ENCODE measurements at places on chromosomes 13 and 19. TPM values are rescaled to one million over a fixed set of nuclear protein-coding genes. Genes with fewer than 3 reads are reported as not detected.

DNA sequence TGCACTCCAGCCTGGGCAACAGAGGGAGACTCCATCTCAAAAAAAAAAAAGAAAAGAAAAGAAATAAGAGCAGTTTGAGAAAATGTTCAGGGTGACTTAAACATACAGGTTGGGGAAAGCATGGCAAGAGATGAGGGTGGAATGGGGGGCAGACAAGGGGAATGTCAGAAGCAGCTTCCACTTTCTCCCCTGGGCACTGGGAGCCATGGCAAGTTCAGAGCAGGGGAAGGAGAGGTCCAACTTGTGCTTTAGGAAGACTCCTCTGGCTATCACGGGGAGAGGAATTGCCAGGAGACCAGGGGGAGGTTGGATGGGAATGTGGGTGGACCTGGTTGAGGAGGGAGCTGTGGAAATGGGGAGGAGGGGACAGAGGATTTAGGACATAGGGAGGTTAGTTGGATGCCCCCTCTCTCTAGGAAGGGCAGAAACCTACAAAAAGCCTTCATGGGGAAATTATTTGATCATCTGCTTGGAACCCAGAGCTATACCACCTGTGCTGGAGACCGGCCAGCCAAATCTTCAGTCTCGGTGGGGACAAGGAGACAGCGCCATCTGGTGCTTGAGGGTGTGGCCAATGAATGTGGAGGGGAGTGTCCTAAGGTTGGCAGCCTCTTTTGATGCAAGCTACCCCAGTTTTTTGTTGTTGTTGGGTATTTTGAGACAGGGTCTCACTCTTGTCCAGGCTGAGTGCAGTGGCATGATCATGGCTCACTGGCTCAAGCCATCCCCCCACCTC is 7.3 kb upstream of the STRN4 start:
- DNase-seq: peak; percentile 85

DNA sequence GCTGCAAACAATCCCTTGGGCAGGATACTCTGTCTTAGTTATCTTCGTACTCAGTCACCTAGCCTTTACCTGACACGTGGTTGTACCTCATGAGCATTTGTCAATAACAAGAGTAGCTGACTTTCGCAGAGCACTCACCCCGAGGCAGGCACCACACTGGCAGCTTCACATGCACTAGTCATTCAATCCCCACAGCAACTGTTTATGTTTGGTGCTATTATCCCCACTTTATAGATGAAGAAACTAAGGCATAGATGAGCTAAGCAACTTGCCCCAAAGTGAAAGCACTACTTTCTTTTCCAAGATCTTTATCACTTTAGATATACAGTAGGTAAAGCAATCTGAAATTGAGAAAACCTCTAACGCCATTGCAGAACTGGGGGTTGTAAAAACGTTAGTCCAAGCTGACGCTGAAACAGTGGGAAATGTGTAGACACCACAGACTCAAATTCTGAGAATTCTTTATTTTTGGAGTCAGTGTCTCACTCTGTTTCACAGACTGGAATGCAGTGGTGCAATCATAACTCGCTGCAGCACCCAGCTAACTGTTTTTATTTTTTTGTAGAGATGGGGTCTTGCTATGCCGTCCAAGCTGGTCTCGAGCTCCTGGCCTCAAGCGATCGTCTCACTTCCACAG is 446.0 kb downstream of the FOXO1 start:
- DNase-seq: no peak

DNA sequence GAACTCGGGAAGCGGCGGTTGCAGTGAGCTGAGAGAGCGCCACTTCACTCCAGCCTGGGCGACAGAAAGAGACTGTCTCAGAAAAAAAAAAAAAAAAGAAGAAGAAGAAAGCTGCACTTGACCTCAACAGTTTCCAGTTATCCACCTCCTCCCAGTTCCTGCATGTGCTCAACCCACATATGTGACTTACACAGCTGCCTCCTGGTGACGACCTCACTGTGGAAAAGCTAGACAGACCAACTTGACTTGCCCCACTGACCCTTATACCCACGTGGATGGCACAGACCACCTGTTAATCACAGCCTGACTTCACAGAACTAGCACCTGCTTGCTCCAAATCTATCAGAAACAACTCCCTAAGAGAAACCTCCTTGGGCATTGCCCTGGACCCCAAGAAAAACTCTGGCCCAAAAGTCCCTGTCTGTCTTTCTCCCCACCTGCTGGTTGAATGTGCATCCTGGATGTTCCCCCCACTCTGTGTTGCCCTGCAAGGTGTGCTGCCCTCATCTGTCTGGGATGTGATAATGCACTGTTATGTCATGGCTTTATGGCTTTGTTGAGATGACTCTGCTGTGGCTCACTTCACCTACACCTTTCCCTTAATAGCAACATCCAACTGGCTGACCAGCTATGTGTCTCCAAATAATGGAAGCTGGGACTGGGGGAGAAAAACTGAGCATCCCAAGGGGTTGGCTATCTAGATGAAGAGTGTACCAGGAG is 2.8 kb downstream of the ZNF20 start:
- no peak for DNase-seq

GRCh38 chr19:29247872-29248271 is 34.9 kb upstream of the UQCRFS1 start:
- no peak for DNase-seq

GRCh38 chr13:104460554-104460953 is 1394.3 kb upstream of the SLC10A2 start:
- no peak for DNase-seq

DNA sequence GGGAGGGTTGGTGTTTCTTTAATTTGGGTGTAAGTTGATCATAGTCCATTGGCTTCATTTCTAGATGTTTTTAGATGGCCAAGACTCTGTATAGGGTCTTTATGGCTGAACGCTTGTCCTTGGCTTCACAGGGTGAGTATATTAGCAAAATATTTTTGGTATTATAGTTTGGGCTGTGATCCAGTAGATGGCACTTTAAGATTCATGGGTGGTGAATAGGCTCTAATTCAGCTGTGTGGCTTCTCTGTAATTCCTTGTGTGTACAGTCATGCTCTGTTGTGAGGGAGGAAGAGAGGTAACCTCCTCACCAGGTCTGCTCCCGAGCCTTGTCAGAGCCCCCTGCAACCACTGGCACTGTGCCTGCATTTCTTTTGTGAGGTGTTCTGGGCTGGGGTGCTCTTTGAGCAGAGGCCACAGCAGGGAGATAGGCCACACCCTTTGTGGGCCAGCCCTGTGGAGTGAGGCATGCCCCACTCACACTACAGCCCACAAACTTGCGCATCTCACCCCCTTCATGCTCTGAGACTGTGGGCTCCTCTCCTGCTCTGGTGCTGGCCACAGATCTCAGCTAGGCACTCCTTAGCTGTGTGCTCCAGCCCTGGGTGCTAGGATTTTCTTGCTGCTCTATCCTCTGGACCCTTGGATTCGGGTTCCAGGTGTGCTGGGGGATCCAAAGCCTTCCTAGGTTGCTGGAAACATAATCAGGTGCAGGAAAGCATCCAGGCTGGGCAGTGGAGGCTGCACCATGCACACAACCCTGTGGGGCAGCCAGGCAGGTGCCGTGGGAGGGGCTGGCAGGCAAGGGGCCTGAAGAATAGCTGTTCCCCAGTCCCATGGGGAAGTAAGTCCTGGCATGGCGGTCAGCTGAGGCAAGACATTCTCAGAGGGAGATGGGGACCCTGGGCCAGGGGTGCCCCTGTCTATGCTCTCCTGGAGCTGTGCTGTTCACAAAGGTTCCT is 193.9 kb downstream of the GPC5 start:
- DNase-seq: no peak

DNA sequence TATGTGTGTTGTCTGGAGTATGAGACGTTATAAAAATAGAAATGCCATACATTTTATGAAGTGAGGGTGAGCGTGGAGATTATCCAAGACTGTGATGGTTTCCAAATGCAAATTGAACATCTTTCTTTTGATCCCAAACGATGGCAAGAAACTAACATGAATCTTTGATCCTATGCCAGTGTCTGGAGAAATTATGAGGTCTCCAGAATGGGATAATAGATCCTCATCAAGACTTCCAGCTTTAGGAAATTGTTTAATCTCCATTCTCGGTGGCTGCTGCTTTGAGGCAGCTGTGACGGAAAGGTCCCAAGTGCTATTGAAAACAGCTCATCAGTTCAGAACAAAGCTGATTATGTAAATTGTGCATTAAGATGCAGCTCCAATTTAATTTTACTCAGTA is 30.8 kb downstream of the CBY2 start:
- DNase-seq: no peak

DNA sequence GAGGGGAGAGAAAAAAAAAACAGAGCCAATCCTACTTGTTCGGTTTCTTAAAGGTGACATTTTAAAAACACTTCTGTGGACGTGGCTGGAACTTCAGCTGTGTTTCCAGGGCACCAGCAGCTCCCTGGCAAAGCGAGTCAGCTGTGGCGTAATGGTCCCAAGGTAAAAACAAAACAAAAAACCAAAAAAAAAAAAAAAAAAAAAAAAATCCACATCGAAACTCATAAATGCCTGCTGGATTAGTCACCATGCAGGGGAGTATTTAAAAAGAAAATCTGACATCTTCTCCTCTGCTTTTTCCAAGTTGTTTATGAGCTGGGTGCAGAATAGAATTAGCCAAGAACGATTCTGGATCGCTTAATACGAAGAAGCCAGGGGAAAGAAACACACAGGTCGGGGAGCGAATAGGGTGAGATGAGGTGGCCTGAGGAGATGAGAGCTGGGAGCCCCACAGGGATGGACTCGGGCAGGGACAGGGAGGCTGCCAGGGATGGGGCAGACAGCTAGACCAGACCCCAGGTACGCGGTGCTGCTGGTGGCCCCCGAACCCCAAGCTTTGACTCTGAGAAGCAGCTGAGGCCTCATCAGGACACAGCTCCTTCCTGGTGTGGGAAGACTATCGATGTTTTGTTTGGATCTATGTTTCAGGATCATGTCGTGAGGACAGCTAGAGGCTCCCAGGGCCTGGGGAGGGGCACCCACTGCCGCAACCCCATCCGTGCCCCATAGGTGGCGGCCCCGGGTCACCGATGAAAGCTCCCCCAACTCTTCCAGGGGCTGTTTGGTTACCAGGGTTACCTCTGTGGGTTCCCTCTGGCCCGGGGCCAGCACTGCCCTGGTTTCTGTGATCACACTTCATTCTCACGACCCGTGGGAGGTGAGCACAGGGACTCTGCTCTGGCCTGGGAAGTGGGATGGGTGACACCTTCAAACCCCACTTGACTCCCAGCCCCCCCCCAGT is 3.1 kb upstream of the CTXN1 start:
- DNase-seq: no peak

DNA sequence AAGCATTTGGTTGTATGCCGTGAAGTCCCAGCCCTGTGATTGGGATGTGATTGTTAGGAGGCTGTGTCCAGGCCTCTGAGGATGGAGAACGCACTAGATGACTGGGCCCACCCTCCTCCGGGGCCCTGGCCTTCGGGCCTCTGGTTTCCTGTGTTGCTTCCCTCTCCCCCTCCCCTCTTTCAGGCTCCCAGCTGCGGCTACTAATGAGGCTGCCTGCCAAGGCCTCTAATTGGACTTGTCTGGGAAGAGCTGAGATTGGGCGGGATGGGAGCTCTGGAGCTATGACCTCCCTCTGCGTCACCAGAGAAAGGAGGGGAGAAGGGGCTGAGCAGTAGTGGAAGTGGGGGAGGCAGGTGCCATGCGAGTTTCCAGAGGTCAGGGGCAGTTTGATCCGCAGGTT is 9.9 kb downstream of the PTH2 start:
- DNase-seq: no peak

DNA sequence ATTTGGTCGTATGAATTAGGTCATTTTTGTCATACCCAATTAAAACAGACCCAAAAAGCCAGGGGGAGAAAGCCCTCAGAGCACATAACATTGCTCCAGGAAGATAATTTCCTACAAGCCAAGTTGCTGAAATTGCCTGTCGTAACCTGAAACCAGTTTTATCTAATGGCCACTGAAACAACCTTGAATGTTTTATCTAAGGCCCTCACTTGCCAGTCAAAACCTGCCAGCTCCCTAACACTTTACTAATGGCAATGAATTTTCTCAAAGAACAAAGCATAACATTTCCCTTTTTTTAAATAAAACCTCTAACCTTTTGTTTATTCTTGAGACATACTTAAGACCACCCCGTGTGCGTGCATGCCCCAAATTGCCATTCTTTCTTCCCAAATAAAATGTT is 496.2 kb upstream of the KLHL1 start:
- DNase-seq: no peak

DNA sequence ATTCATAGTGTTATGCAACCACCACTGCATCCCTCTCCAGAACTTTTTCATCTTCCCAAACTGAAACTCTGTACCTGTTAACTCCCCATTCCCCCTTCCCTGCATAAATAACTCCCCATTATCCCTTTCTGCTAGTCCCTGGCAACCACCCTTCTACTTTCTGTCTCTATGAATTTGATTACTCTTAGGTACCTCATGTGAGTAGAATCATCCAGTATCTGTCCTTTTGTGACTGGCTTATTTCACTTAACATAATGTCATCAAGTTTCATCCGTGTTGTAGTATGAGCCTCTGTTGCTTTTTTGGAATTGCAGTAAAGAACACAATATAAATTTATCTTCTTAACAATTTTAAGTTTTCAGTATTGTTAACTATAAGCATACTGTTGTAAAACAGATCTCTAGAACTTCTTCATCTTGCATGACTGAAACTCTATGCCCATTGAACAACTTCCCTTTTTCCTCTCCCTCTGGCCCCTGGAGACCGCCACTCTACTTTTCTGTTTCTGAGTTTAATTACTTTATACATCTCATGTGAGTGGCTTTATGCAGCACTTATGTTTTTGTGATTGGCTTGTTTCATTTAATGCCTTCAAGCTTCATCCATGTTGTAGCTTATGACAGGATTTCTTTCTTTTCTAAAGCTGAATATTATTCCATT is 87.3 kb upstream of the ABCC4 start:
- DNase-seq: no peak

DNA sequence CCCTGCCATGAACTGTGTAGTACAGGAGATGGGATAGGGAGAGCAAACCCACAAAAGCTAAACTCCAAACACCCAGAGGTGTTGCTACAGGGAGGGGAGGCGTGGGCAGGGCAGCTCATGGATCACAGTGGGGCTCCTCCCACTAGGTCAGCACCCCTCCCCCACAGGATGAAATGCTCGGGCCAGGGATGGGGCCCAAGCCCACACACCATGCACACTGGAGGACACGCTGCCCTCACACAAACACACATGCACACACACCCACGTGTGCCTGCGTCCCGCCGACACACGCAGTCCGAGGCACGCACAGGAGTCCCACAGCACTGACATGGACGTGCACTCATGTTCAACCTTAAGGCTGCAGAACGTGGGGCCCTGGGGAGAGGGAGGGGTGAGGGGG is 6.0 kb upstream of the CCNP start:
- DNase-seq: no peak

GRCh38 chr13:66886264-66886663 is 343.9 kb downstream of the PCDH9 start:
- DNase-seq: no peak

GRCh38 chr13:50457415-50458393 is 385.8 kb downstream of the DLEU7 start:
- no peak for DNase-seq

ADAT3 gene
- 29.1 TPM for total RNA-seq

AMER2 gene
- total RNA-seq: 0.08 TPM

FCER2 gene
- total RNA-seq: 0.64 TPM

ZNF829 gene
- 0.73 TPM for total RNA-seq
